ENCODE measurements at places on chromosomes 16 and 17. TPM values are rescaled to one million over a fixed set of nuclear protein-coding genes. Genes with fewer than 3 reads are reported as not detected.

TVP23C gene
- total RNA-seq: 13.7 TPM

GRCh38 chr17:47652570-47652969 lies 2.9 kb downstream of the KPNB1 start:
- H3K36me3 ChIP-seq: peaks cover 61% of the 10 kb centered on the region
- no peak overlapping the region for H3K4me3 ChIP-seq
- peaks cover 63% of the 10 kb centered on the region for H3K4me1 ChIP-seq
- no peak overlapping the region for H3K27ac ChIP-seq
- H3K27me3 ChIP-seq: no peaks in the 10 kb centered on the region
- DNase-seq: no peak

- peaks cover 9% of the 10 kb centered on the region for H3K4me1 ChIP-seq
- no peaks in the 10 kb centered on the region for H3K27me3 ChIP-seq
- H3K36me3 ChIP-seq: no peaks in the 10 kb centered on the region
- peak; percentile 42 for DNase-seq
- H3K4me3 ChIP-seq: no peak overlapping the region
Observed at GRCh38 chr17:49252148-49252695, 21.6 kb upstream of the PHOSPHO1 start.

- peaks cover 3% of the 10 kb centered on the region for H3K4me1 ChIP-seq
- no peak for DNase-seq
- no peaks in the 10 kb centered on the region for H3K27me3 ChIP-seq
- H3K4me3 ChIP-seq: no peak overlapping the region
- H3K36me3 ChIP-seq: peaks cover 38% of the 10 kb centered on the region
- H3K27ac ChIP-seq: no peak overlapping the region
Observed at GRCh38 chr17:58506354-58507080, 7.9 kb downstream of the MTMR4 start.

- no peaks in the 10 kb centered on the region for H3K4me1 ChIP-seq
- no peak overlapping the region for H3K4me3 ChIP-seq
- DNase-seq: no peak
- no peaks in the 10 kb centered on the region for H3K27me3 ChIP-seq
- H3K36me3 ChIP-seq: no peaks in the 10 kb centered on the region
Observed at GRCh38 chr16:85473909-85474620, 139.1 kb upstream of the GSE1 start.

GRCh38 chr17:79630821-79631639 lies 20.2 kb upstream of the RBFOX3 start:
- H3K4me1 ChIP-seq: no peaks in the 10 kb centered on the region
- no peak overlapping the region for H3K4me3 ChIP-seq
- no peak overlapping the region for H3K27ac ChIP-seq
- no peaks in the 10 kb centered on the region for H3K36me3 ChIP-seq

- no peak overlapping the region for H3K27ac ChIP-seq
- DNase-seq: no peak
- H3K4me1 ChIP-seq: no peaks in the 10 kb centered on the region
- H3K36me3 ChIP-seq: no peaks in the 10 kb centered on the region
- no peaks in the 10 kb centered on the region for H3K27me3 ChIP-seq
- no peak overlapping the region for H3K4me3 ChIP-seq
Observed at GRCh38 chr17:49955157-49955556, 13.8 kb upstream of the DLX4 start.
